ENCODE measurements at places on chromosomes 5 and 9. TPM values are rescaled to one million over a fixed set of nuclear protein-coding genes. Genes with fewer than 3 reads are reported as not detected.
A peak's percentile ranks its signal among the peaks of the same experiment; 100 is the strongest.

The POU5F2 gene
- 0.32 TPM for total RNA-seq

DNA sequence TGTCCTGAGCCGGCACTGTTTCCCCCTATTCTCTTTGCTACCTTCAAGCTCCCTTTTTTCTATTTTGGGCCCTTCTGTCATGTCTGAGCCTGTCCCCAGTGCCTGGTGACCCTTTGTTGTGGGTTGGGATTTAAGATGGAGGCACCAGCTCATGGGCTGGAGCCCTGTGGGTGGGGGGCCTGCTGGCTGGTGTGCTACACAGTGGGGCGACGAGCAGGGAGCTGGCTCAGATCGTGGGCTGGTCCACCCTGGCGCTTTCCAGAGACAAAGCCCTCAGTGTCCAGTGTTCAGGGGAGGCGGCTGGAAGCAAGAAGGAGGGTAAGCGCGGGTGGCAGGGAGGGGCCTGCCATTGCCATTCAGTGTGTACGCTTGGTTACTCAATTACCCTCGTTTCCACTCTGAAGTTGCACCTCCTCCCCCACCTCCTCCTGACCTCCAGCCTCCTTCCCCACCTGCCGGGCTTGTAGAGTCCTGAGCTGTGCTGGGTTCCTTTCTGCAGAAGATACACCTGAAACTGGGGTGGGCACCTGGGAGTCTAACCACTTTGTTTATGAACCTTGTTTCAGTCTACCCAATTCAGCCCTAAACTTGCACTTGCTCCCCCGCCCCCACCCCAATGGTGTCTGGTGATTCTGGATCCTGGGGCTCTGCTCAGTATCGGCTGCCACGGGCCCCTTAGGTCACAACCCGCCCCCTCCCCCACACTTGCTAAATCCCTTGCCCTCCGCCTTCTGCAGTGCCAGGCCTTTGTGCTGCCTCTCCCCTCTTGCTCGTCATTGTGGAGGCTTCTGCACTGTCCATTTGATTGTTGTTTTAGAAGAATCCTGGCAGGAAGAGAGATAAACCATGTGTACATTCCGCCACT lies 49.9 kb downstream of the MVB12B start:
- H3K36me3 ChIP-seq, result peaks cover 8% of the 10 kb centered on the region
- no peaks in the 10 kb centered on the region for H3K27me3 ChIP-seq
- H3K27ac ChIP-seq, result peak overlapping the region; percentile 39
- H3K4me1 ChIP-seq, result peaks cover 50% of the 10 kb centered on the region

DNA sequence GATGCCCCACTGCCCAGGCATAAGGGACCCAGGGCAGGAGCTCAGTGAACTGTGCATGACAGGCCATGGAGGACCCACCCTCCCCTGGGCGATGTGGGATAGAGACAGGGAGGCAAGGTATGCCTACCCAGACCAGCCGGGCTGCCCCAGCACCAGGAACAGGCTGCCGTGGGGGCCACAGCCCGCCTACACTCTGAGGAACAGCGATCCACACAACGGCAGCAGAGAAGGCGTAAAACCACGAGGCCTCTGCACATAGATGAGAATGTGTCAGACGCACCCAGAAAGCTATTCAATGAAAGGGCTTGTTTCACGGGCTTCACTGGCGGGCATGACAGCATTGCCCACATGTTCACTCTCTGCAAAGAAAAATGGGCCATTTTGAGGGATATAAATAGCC lies 49.5 kb downstream of the SEMA4D start:
- no peaks in the 10 kb centered on the region for H3K27me3 ChIP-seq
- no peak overlapping the region for H3K4me3 ChIP-seq
- no peaks in the 10 kb centered on the region for H3K36me3 ChIP-seq
- H3K4me1 ChIP-seq, result peaks cover 18% of the 10 kb centered on the region
- DNase-seq, result no peak

- no peak overlapping the region for H3K4me3 ChIP-seq
- H3K27me3 ChIP-seq, result no peaks in the 10 kb centered on the region
- H3K27ac ChIP-seq, result peak overlapping the region; percentile 38
- H3K36me3 ChIP-seq, result no peaks in the 10 kb centered on the region
- no peaks in the 10 kb centered on the region for H3K4me1 ChIP-seq
- DNase-seq, result peak; percentile 54
These were observed 372.6 kb downstream of the EBF1 start for GRCh38 chr5:158727136-158727535.

DNA sequence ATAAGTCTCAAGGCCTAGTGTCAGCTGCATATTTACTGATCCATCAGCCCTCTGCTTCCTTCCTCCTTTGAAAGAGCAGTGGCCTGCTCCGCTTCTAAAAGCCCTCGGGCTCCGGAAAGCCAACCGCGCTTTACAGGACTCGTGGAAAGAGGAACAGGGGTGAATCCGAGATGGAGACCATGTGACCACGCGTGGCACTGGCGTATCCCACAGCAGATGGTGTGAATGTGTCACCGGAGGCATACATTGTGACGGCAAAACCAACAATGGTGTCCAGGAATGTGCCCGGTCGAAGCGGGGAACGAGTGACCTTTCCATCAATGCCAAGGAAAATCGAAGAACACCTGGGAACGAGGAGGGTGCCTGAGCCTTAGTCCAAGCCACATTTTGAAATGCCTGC lies 484.6 kb downstream of the SPATA31A7 start:
- no peaks in the 10 kb centered on the region for H3K36me3 ChIP-seq
- no peaks in the 10 kb centered on the region for H3K4me1 ChIP-seq
- no peak overlapping the region for H3K27ac ChIP-seq
- H3K4me3 ChIP-seq, result no peak overlapping the region
- no peak for DNase-seq

The TMEM215 gene
- total RNA-seq, result not detected

DNA sequence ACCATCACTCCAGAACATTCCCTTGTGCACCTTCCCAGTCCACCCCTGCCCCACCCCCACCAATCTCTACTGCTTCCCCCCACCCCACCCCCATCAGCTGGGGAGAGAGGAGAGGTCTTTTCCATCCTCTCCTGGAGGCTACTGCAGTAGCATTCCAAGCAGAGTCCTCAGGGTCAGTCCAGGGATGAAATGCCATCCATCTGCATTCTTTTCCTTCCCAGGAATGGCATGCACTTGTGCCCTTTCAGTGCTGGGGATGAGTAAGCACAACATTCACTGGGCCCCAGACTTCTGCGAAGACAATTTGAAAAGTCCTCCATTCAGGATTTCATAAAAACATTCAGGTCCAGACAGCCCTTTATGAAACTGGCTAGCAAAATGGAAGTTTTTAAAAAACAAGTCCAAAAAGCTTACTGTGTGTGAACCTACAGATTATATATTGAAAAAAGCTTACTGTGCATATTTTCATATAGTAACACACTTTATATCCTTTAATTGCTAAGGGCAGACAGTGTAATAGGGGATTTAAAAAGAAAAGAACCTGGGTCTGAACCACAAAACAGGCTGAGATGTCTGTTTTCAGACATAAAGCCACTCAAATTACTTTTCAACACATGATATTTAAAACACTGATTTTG lies 50.0 kb upstream of the GOLPH3 start:
- no peak for DNase-seq
- peak overlapping the region; percentile 11 for H3K27ac ChIP-seq
- no peaks in the 10 kb centered on the region for H3K27me3 ChIP-seq
- H3K36me3 ChIP-seq, result no peaks in the 10 kb centered on the region
- peaks cover 8% of the 10 kb centered on the region for H3K4me1 ChIP-seq
- no peak overlapping the region for H3K4me3 ChIP-seq

DNA sequence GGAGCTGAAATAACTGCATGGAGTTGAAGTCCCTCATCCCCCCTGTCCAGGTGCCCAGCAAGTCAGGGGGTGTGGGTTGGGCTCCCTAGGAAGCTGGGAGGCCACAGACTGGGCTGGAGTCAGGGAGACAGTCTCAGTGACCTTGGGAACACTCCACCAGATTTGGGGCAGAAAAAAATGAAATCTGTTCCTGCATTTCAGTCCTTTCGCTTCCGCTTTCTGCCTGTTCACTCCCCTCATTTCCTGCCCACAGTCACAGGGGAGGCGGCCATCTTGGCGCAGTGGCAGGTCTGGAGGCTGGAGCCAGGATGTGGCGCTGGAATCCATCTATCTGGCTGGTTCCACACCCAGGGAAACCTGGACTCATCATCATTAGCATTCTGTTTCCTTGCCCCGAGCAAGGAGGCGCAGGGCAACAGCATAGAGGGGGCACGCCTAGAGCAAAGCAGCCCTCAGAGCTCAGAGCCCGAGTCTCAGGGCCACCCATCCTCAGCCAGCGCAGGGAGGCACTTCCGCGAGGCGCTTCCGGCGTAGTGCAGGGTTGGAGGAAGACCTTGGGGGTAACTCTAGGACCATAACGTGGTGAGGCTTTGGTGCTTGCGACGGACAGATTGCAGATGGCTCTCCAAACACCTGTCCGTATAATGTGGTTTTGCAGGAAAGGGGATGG lies 86.2 kb upstream of the HSPA9 start:
- no peak for DNase-seq
- no peaks in the 10 kb centered on the region for H3K4me1 ChIP-seq
- no peak overlapping the region for H3K4me3 ChIP-seq
- no peaks in the 10 kb centered on the region for H3K36me3 ChIP-seq
- H3K27ac ChIP-seq, result no peak overlapping the region
- no peaks in the 10 kb centered on the region for H3K27me3 ChIP-seq

DNA sequence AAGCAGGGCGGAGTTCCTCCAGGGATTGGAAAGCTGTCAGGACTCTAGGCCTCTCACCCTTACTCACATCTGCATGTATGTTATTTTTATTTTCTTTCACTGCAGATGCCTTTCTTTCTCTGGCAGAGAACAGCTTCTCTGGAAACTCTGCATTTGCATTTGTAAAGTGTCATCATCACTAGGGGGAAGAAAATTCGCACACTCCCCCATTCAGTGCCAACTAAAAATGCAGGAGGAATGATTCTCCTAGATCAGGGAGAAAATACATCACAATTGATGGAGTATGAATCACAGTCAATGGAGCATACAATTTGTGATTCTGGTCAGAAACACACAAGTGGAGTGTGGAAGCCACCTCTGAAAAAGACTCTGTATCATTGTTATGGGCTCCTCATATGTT lies 351.4 kb upstream of the FTMT start:
- H3K36me3 ChIP-seq, result no peaks in the 10 kb centered on the region
- no peak for DNase-seq
- H3K27me3 ChIP-seq, result no peaks in the 10 kb centered on the region
- H3K4me1 ChIP-seq, result no peaks in the 10 kb centered on the region
- H3K27ac ChIP-seq, result no peak overlapping the region
- H3K4me3 ChIP-seq, result no peak overlapping the region

GRCh38 chr9:108639696-108640095 lies 216.1 kb downstream of the ACTL7B start:
- H3K27me3 ChIP-seq, result no peaks in the 10 kb centered on the region
- H3K4me1 ChIP-seq, result no peaks in the 10 kb centered on the region
- H3K27ac ChIP-seq, result no peak overlapping the region
- no peak for DNase-seq
- no peak overlapping the region for H3K4me3 ChIP-seq

DNA sequence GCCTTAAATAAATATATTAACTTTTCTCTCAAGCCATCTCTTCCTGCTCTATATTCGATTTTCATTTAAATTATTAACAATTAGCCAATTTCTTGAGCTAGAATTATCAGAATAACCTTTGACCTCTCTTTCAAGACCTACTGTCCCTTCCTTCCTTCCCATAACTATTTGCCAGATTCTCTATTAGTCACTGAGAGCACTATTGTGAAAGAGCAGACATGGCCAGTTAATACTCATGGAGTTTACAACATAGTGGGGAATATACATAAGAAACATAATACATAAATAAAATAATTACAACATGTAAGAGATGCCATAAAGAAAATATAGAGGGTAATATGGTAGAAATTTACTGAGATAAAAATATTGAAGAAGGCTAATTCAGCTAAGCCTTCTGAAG lies 72.1 kb upstream of the CHD1 start:
- H3K36me3 ChIP-seq, result no peaks in the 10 kb centered on the region
- H3K27me3 ChIP-seq, result no peaks in the 10 kb centered on the region
- no peak overlapping the region for H3K27ac ChIP-seq
- no peak for DNase-seq
- H3K4me1 ChIP-seq, result no peaks in the 10 kb centered on the region
- H3K4me3 ChIP-seq, result no peak overlapping the region

The CER1 gene
- total RNA-seq, result not detected

- H3K36me3 ChIP-seq, result peaks cover 13% of the 10 kb centered on the region
- peaks cover 9% of the 10 kb centered on the region for H3K4me1 ChIP-seq
- no peak overlapping the region for H3K27ac ChIP-seq
- H3K4me3 ChIP-seq, result no peak overlapping the region
- no peak for DNase-seq
These were observed 15.3 kb downstream of the TRMO start for GRCh38 chr9:97907046-97907445.

DNA sequence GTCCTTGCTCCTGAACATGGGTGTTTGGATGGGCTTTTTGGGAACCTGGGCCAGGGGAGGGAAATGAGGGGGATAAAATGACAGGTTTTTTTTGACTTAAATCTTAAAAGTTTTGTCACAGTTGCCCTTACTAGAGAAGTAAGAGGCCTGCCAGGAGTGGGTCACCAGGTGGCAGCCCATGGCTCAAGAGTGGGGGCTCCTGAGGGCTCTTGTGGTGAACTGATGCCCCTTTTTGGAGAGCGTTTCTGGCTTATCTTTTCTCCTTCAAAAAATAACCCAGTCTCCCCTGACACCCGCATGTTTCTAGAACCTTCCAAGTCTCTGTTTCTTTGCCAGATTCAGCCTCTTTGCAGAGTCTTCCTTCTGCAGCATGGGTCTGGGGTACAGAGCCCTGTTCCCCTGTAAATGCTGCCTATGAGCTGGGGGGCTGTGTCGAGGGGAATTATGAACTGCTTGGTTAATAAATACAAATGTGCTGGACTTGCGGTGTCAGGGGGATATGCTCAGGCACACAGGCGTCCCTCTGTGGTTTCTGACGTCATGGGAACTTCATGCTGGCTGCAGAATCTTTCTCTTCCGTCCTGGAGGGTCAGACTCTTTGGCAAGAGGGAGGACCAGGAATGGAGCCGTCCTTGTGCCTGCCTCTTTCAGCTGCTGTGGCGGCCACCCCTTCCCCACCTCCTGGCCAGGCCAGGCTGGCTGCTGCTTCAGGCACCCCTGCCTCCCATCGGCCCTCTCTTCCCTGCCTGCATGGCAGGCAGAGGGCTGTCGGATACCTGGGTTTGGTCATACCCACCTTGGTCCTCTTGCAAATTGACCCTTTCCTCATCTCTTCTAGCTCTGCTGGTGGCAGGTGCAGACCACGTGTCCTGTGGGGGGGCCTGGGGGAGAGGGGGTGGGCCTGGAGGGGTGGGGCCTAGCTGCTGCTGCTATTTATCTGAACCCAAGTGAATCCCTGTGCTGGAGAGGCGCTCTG lies 30.1 kb downstream of the PTPA start:
- peaks cover 72% of the 10 kb centered on the region for H3K4me1 ChIP-seq
- H3K27ac ChIP-seq, result peak overlapping the region; percentile 98
- no peaks in the 10 kb centered on the region for H3K36me3 ChIP-seq
- H3K4me3 ChIP-seq, result peak overlapping the region; percentile 67

GRCh38 chr5:72067682-72068470 lies 39.4 kb upstream of the MAP1B start:
- no peaks in the 10 kb centered on the region for H3K4me1 ChIP-seq
- H3K4me3 ChIP-seq, result no peak overlapping the region

- no peak overlapping the region for H3K4me3 ChIP-seq
- H3K36me3 ChIP-seq, result no peaks in the 10 kb centered on the region
- H3K27me3 ChIP-seq, result no peaks in the 10 kb centered on the region
- DNase-seq, result no peak
- H3K27ac ChIP-seq, result no peak overlapping the region
- H3K4me1 ChIP-seq, result no peaks in the 10 kb centered on the region
These were observed 128.5 kb downstream of the LRRC70 start for GRCh38 chr5:62707131-62707530.

The FLT4 gene
- total RNA-seq, result 3.5 TPM

The CCDC152 gene
- total RNA-seq, result 0.57 TPM

Data from psoas muscle (tissue), 8 donors.